Forelimb muscle (tissue), 1 donor: ENCODE measurements at places on chromosomes 6 and 20. TPM values are rescaled to one million over a fixed set of nuclear protein-coding genes. Genes with fewer than 3 reads are reported as not detected.

HAO1 gene
- polyA plus RNA-seq, result not detected

PRICKLE4 gene
- 3.0 TPM for polyA plus RNA-seq

RNF39 gene
- polyA plus RNA-seq, result 0.75 TPM

FAM83C gene
- polyA plus RNA-seq, result not detected

MACROD2 gene
- 2.7 TPM for polyA plus RNA-seq

FAM184A gene
- 13.0 TPM for polyA plus RNA-seq

TEAD3 gene
- 75.7 TPM for polyA plus RNA-seq

GHRH gene
- not detected for polyA plus RNA-seq

RBM38 gene
- polyA plus RNA-seq, result 61.8 TPM

IL17A gene
- not detected for polyA plus RNA-seq

CTAGE9 gene
- 0.10 TPM for polyA plus RNA-seq

CHRNA4 gene
- 0.46 TPM for polyA plus RNA-seq

RPRD1B gene
- 25.3 TPM for polyA plus RNA-seq

SOX12 gene
- 24.1 TPM for polyA plus RNA-seq

HUS1B gene
- polyA plus RNA-seq, result 0.14 TPM

KCNK17 gene
- polyA plus RNA-seq, result 1.5 TPM

WASF1 gene
- polyA plus RNA-seq, result 8.1 TPM

UBE2C gene
- polyA plus RNA-seq, result 27.1 TPM

GGTLC1 gene
- not detected for polyA plus RNA-seq

CRIP3 gene
- polyA plus RNA-seq, result 1.7 TPM
